ENCODE measurements at places on chromosomes 3 and 15. TPM values are rescaled to one million over a fixed set of nuclear protein-coding genes. Genes with fewer than 3 reads are reported as not detected.

The WWTR1 gene
- 94.2 TPM for total RNA-seq

The UPK1B gene
- not detected for total RNA-seq

The AQP9 gene
- not detected for total RNA-seq

The RETNLB gene
- not detected for total RNA-seq

The MUC20 gene
- 0.69 TPM for total RNA-seq

The BLM gene
- 0.64 TPM for total RNA-seq

The TMEM44 gene
- 16.3 TPM for total RNA-seq

The PRR23C gene
- not detected for total RNA-seq

The PTH1R gene
- 12.4 TPM for total RNA-seq

The XCR1 gene
- not detected for total RNA-seq

The CCR3 gene
- not detected for total RNA-seq
